ENCODE measurements at places on chromosomes 13 and 19.

GRCh38 chr19:1907563-1908363, 2.6 kb downstream of the ADAT3 start:
- DNase-seq: peak; percentile 38

DNA sequence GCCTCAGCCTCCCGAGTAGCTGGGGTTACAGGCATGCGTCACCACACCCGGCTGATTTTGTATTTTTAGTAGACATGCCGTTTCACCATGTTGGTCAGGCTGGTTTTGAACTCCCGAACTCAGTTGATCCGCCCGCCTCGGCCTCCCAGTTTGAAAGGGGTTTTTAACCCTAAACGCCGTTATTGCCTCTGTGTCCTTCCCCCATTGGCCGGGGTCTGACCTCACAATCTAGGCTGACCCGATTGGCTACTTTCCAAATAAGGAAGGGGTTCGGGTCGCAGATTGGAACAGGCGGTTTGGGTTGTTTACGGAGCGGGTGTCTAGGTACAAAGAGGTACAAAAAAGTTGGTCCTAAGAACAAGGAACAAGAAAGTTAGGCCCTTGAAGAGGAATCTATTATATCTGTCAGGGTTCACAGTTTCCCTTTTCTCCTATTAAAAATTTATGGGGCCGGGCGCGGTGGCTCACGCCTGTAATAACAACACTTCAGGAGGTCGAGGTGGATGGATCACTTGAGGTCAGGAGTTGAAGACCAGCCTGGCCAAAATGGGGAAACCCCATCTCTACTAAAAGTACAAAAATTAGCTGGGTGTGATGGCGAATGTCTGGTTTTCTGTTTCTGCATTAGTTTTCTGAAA, 1.0 kb downstream of the ZNF253 start:
- DNase-seq: peak; percentile 5

- DNase-seq: no peak
These were observed 616.2 kb upstream of the SPRY2 start for GRCh38 chr13:80957019-80957655.

DNA sequence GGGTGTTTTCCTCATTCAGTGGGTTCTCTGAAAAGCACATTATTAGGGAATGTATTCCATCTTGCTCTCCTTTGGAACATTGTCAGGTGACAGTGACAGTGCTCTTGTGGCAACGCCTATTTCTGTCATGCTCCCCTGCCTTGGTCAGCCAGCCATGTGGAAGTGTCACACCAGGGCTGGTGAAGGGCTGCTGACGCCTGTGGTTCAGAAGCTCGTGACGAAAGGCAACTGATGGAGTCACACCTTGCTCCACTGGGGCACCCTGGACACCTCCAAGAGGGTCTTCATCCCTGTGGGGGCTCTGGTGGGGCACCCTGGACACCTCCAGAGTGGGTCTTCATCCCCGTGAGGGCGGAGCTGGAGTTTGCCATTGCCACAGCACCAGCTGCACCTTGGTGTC, 68.9 kb upstream of the GPR183 start:
- peak; percentile 4 for DNase-seq

DNA sequence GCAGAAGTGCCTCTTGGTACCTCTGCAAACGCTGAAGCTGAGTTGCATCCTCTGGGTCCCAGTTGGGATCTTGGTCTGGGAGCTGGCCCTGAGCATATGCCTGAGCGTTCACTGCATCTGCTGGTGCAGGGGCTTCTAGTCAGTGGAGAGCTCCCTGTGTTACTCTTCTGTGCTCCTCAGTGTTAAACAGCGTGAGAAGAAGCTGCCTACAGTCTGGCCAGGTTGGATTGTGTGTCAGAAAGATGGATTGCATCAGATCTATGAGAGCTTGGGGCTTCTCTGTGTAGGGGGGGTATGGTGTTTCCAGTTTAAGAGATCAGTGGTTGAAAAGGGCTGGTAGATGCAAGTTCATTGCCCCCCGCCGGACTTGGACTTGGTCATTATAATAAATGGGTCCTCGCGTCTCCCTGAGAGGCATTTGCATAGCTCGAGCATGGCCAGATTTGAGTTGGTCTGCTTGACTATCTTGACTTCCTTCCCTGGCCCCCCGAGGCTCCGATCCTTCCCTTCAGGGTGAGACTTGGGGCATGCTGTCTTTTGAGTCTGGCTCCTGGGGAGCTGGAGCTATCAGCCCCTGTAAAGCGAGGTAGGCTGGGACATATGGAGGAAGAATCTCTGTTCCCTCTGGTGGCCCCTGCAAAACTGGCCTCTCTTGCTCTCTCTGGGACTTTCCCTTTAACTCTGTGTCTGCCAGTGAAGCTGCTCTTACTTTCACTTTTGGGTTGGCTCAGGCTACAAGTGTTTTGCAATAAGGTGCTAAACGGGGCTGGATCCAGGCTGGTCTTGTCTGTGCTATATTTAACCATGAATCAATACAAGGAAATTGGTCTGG, 52.9 kb downstream of the OR10H4 start:
- peak; percentile 12 for DNase-seq

GRCh38 chr13:20808874-20809273, 35.1 kb upstream of the EEF1AKMT1 start:
- no peak for DNase-seq

- peak; percentile 98 for DNase-seq
These were observed 186.4 kb upstream of the KL start for GRCh38 chr13:32829676-32830335.

DNA sequence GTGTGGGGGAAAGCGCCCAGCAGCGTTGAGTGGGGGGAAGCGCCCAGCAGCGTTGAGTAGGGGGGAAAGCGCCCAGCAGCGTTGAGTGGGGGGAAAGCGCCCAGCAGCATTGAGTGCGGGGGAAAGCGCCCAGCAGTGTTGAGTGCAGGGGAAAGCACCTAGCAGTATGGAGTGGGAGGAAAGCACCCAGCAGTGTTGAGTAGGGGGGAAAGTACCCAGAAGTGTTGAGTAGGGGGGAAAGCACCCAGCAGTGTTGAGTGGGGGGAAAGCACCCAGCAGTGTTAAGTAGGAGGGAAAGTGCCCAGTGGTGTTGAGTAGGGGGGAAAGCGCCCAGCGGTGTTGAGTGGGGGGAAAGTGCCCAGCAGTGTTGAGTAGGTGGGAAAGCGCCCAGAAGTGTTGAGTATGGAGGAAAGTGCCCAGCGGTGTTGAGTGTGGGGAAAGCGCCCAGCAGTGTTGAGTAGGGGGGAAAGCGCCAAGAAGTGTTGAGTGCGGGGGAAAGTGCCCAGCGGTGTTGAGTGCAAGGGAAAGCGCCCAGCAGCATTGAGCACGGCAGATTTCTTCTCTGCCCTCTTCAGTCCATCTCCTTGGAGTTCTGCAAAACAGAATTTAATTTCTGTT, 138.4 kb downstream of the ATP11A start:
- no peak for DNase-seq
